Sciatic nerve (tissue), 2 donors: ENCODE measurements at places on chromosomes 3 and 15.

- DNase-seq, result no peak
These were observed 18.2 kb downstream of the NFKBIZ start for GRCh38 chr3:101867511-101867910.

GRCh38 chr3:162365066-162365719 lies 868.6 kb downstream of the OTOL1 start:
- no peak for DNase-seq

DNA sequence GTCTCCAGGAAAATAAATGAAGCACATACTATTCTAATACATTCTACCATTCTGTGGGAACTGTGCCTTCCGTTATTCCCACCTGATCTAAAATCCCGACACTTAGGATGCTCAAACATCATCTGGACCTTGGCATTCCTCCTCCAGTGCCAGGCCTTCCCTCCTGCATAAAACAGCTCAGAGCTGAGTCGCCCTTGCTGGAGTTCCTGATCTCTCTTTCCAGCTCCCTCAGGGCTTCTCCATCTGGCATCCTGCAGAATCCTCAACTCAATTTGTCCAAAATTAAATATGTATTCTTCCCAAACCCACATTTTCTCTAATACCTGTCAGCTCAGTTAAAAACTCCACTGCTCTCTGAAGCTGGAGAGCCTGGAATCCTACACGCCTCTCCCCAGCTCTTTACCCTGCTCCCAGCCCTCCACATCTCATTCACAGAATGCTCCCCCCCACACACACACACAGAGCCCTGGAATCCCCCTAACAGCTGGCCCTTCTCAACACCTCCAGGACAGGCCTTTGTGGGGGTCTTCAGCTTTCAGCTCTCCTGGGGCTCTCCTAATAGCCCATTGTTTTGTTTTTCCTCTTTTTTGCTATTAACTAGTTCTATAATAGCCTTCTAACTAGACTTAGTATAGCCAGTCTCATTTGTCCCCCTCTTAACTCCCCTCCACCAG lies 78.5 kb downstream of the HMG20A start:
- no peak for DNase-seq

- no peak for DNase-seq
These were observed 39.3 kb downstream of the RFTN1 start for GRCh38 chr3:16474216-16474615.

DNA sequence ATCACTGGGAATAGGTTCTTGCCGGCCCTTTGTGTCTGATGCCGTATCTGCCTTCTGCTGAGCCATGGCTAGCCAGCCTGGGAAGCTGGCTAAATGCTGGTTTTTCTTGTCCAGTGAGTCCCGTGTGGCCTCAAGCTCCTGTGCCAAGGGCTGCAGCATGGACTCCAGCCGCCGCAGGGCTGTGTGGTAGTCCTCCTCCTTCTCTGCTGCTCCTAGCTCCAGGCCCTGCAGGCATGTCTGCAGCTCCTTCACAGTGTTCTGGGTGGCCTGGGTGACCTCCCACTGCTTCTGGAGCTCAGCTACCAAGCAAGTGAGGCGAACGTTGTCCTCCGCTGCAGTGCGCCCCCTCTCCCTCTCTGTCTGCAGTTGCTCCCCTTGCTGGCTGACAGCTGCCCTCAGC lies 24.9 kb downstream of the CXCR6 start:
- DNase-seq, result no peak

- no peak for DNase-seq
These were observed 122.1 kb upstream of the TMEM108 start for GRCh38 chr3:132916096-132916495.
